SHP77 treated with DMSO at 0.1 percent for 48 hours (cell line): ENCODE measurements at places on chromosomes 6 and 20.

GRCh38 chr6:111110036-111110435, 22.7 kb downstream of the SLC16A10 start:
- no peak for DNase-seq

- DNase-seq = no peak
These were observed 247.6 kb downstream of the DLL1 start for GRCh38 chr6:170043150-170043819.

GRCh38 chr6:132456700-132457143, 55.4 kb upstream of the MOXD1 start:
- no peak for DNase-seq

GRCh38 chr20:38377039-38377685, 30.9 kb downstream of the LBP start:
- no peak for DNase-seq

DNA sequence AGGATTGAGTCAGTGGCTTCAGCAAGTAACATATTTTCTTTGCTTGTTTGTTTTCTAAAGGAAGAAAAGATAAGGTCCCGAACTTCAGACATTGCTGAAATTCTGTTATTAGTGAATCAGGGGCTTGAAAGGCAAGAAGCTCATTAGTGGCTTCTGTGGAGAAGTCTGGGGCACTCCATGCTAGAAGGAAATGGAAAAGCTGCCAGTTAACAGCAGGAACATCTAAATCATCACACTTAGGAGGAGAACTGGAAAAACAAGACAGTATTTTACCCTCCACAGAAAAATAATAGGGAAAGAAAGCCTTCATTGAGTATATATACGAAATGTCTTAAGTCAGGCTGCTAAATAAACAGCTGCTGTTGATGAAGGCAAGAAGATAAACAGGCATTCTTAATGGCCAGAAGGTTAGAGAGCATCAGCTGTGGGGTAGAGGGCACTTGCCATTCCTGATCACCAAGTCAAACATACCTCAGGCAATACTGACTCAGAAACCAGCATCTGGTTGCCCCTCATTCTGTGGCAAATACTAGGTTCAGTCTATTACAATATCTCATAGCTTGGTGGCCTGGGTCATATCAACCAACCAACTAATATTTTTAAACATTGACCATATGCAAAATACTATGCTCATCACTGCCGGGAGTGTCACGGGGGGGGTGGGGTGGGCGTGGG, 143.2 kb upstream of the TENT5A start:
- no peak for DNase-seq

DNA sequence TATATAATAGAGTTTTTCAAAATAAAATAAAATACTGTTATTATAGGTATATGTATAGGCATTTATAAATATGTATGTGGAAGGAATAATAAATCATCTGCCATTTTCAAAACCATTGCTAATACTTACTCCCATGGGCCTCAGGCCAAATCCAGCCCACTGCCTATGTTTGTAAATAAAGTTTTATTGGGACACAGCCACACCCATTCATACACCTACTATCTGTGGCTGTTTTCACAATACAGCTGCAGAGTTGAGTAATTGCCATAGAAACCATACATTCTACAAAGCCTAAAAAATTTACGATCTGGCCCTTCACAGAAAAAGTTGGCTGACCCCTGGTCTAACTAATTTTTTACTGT, 9.5 kb downstream of the ALDH5A1 start:
- no peak for DNase-seq

- no peak for DNase-seq
These were observed 42.2 kb downstream of the RIOK1 start for GRCh38 chr6:7431674-7432390.

GRCh38 chr6:64685401-64685800, 1021.6 kb downstream of the EYS start:
- DNase-seq = no peak

- DNase-seq = no peak
These were observed 977 bp downstream of the HMGN4 start for GRCh38 chr6:26539071-26539615.

- DNase-seq = no peak
These were observed 55.9 kb downstream of the PRKN start for GRCh38 chr6:162671580-162672165.

- no peak for DNase-seq
These were observed 120.5 kb downstream of the HIVEP1 start for GRCh38 chr6:12132351-12133222.

GRCh38 chr20:24149881-24150307, 161.3 kb upstream of the GGTLC1 start:
- DNase-seq = no peak
